Naive thymus-derived CD4-positive, alpha-beta T cell (primary cell): ENCODE measurements at places on chromosomes 16 and 17.

DNA sequence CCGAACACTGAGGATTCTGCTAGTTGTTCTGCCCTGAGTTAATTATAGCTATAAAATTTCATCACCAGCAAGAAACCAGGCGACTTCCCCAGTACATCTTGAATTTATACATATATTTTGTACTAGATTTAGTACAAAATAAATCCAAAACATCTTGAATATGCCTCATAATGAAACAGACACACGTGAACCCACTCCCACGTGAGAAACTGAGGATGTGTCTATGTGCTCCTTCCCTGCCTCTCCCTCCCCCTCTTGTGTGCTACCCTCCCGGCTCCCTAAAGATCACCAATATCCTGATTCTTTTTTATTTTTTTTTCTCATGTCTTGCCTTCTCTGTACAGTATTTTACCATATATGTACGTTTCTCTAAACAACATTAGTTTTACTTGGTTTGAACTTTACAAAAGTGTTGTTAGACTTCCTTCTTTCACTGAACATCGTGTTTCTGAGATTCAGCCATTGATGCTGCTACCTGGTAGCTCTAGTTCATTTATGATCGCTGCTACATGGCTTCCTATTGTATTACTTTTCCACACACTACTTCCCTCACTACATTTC is 1.1 kb upstream of the LCMT1 start:
- DNase-seq: no peak

DNA sequence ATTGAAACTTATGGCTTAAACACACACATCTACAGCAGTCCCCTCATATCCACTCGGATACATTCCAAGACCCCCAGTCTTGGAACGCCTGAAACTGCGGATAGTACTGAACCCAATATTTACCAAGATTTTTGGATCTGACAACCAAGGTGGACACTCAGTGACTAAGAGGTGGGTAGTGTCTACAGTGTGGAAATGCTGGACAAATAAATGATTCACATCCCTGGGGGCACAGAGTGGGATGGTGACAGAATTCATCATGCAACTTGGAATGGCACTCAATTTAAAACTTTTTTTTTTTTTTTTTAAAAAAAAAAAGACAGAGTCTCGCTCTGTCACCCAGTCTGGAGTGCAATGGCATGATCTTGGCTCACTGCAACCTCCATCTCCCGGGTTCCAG is 54.2 kb upstream of the TRAP1 start:
- DNase-seq: no peak

DNA sequence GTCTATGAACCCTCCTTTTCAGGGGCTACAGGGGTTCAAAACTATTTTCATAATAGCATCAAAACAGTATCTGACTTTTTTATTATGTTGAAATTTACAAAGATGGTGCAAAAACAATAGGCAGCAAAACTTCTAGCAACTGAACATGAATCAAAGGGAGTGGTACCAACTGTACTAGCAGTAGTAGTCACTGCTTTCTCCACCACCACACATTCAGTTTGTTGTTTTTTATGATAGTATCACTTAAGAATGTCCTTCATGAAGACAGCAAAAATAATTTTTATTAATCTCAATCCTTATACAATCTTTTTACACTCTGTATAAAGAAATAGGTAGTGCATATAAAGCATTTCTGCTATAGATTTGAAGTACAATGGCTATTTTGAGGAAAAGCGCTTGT is 47.6 kb downstream of the MED13 start:
- no peak for DNase-seq

DNA sequence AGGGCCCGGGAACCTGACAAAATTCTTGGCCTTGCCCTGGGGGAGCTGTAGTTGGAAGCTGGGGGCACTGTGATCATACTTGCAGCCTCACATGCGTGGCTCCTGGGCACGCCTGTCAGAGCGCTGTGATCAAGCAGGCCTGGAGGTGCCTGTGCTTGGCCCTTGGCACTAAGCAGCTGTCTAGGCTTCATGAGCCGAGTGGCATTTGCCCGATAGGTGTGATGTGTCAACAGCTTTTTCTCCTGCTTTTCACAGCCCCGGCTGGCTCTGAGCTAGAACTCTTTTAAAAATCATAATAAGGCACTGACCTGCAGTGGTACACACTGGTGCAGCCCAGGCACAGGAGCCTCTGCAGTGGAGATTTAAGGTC is 113.8 kb downstream of the SOCS1 start:
- no peak for DNase-seq

DNA sequence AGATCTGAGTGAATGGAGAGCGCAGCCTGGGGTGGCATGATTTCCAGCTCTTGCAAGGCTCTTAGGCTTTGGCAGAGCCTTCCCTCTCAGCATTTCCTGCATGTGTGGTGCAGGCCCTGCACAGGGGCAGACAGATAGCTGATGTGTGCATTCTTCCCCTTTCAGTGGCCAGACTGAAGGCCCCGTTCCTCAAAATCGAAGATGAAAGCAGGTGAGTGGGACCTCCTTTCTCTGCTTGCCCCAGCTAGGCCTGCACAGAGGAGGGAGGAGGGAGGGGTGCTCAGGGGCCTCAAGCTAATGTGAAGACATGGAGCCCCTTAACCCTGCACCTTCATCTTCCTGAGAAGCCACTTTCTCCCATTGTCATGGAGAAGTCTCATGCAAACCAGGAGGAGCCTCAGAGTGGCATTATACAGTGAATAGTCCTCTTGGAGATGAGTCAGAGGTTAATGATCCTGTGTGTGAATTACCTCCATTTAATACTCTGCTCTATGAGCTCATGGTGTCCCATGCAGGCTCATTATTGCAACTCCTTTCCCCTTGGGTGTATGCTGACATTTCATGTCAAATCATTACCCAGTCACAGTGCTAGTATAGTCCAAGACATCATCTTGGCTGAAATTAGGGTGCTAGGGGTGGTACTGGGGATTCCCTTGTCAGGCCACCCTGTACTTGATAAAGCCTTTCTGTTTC is 20.4 kb upstream of the ADAM11 start:
- DNase-seq: no peak

DNA sequence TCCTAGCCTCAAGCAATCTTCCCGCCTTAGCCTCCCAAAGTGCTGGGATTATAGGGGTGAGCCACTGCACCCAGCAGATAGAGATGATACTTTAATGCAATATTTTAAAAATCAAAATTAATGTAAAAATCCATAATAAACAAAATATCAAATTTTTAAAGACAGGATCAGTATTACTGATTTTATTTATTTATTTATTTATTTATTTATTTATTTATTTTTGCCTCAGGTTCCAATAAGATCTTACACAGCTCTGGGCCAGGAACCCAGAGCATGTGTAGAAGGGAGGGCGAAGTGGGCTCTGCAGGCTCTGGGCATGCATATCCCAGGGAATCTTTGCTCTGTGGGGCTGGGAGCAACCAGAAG is 41.6 kb downstream of the FZD2 start:
- DNase-seq: no peak

GRCh38 chr16:21646091-21646490 is 6.3 kb downstream of the IGSF6 start:
- DNase-seq: no peak

DNA sequence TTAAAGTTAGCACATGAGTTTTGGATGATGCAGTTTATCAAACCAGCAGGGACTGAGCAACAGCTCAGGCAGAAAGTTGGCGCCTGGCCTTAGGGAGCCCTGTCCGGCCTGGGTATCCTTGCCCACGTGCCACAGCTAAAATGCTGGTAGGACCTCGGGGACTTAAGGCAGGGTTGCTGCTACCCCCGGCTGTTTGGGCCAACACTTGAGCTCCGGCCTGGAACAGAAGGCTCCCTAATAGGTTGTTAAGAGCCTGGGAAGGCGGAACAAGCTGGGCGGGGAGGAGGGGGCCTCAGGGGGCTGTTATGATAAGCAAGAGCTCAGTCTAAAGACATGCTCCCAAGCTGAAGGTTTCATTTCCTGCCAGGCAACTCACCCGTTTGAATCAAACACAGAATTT is 39.7 kb downstream of the CUEDC1 start:
- no peak for DNase-seq

- DNase-seq: no peak
These were observed 8.0 kb upstream of the SLC35B1 start for GRCh38 chr17:49715717-49716279.

DNA sequence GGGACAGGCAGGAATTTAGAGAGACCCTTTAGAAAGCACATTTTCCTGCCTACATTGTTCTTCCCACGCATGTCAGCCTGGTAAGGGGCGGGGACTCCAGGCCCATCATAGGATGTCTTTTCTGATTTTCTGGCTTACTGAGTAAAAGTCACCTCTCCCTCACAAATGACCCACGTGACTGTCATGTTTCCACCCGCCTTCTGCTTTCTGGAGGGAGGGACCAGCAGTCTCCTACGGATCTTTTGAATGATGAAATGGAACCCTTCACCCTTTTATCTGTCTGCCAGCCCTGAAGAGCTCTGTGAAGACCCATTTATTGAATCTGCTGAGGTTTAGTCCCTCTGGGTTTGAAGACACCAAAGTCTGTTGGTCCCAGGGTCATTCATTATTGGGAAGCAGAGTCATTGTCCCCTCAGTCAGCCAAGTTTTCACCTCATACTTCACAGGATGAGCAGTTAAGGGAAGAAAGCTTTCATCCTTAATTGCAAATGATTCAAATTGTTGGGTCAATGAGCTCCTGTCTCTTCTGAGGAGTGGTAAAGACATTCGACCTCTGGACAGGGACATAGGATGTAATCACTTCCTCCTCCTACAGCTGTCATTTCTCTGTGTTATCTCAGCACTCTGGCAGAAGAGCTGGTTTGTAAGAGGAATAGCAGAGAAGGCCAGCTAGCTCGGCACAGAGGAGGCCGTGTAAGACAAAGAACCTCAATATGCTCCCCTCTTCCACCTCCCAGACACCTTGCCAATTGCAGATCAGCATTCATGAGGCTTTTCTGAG is 446.1 kb downstream of the HS3ST3B1 start:
- DNase-seq: no peak

DNA sequence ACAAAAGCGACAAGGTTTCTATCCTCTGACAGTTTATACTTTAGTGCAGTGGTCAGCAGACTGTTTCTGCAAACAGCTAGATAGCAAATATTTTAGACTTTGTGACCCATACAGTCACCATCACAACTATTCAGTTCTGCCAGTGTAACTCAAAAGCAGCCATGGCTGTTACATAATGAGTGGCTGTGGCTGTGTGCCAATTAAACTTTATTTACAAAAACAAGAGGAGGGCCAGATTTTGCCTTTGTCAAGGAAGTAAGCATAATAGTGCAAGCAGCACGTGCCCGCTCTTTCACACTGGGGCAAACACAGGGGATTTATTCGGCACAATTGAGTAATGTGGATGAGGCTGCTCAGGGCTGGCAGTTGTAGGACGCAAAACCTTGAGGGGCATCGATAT is 551.5 kb downstream of the MAF start:
- DNase-seq: no peak

- DNase-seq: no peak
These were observed 47.2 kb downstream of the TNRC6A start for GRCh38 chr16:24776501-24777220.

DNA sequence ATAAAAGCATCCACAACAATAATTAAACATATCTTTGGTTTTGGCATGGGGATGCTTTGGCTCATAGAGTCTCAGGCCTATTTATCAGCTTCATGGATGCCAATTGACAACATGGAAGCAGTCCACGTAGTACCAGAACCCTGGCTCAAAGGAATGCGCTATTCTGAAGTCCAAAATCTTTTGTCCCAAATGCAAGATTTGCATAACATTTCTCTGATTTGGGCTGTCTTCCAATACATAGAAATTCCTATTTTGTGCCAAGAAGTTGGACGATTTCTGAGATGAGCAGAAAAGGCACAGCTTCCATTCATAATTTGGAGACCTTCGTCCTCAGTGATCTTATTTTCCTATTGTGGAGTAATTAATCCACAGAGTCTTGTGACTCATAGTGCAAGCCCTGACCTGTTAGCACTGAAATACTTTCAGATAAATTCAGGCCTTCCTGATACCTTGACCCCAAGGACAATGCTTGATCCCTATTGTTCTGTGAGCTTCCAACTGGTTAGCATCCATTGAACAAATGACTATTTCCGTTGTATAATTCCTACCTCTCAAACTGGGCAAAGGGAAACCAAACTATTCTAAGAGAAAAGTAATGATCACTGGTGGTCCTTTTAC is 78.4 kb upstream of the CDH11 start:
- no peak for DNase-seq

GRCh38 chr17:29586676-29587469 is 2.6 kb downstream of the GIT1 start:
- DNase-seq: no peak

- DNase-seq: no peak
These were observed 1504.5 kb downstream of the CDH11 start for GRCh38 chr16:63617047-63617989.

DNA sequence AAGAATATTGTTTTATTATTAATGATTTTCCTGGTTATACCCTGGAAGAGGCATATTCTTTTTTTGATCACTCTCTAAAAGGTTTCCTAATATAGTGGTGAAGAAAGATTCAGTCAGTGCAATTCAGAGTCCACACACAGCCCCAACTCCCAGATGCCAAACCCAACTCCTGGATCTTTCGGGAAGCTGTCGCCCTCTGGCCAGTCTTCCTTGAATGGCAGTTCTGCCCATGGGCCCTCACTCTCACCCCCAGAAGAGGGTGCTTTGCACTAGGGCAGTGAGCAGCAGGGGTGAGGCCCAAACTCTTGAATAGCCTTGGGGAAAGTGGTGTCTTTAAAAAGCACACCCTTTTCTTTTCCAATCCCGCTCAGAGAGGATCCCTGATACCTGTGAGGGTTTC is 11.0 kb downstream of the KRT32 start:
- no peak for DNase-seq

DNA sequence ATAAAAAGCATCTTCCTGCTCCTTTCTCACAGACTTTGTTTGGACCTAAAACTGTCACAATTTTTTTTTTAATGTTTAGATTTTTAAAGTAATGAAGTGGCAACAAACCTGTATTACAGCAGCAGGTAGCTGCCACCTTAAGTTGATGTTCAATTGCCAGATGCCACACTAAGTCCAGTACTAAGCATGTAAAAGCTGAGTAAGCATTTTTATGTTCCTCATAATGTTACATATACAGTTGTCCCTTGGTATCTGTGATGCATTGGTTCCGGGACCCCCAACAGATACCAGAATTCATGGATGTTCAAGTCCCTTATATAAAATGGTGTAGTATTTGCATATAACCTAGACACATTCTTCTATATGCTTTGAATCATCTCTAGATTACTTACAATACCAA is 45.1 kb downstream of the TNRC6A start:
- no peak for DNase-seq

GRCh38 chr16:50270510-50271147 is 4.3 kb downstream of the ADCY7 start:
- no peak for DNase-seq

DNA sequence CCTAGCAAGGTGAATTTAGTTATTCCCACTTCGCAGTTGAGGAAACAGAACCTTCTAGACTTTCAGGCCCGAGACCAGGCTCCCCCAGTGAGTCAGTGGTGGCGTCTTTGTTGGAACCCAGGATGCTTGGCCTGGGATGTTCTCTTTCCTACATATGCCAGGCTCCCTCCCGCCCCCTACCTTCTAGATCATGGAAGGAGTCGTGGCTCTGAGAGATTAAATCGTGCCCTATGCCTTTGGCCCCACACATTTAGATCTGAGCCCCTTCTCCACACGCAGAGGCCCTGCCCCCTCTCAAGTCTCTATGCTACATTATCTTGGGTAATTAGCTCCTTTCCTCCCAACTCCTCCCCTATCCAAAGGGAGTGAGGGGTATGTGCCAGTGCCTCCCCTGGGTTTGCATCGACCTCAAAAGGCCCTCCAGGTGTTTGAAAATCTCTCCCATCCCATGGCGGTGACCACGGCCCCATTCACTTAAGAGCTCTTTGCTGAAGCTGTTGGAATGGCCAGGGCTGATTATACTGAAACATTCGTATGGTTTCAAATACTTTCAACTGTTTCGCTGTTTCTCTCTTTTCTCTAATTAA is 3.0 kb downstream of the NGFR start:
- no peak for DNase-seq

- DNase-seq: no peak
These were observed 5.2 kb upstream of the MYH4 start for GRCh38 chr17:10474536-10474935.
